Activated naive CD8-positive, alpha-beta T cell treated with anti-CD3 and anti-CD28 coated beads, Interleukin-2, amount 50 U/mL, for 16 hours (primary cell): ENCODE measurements at places on chromosomes 6 and 20.

GRCh38 chr20:354298-354977 lies 7.5 kb downstream of the NRSN2 start:
- peak; percentile 76 for DNase-seq

GRCh38 chr6:20055916-20056315 lies 156.4 kb downstream of the MBOAT1 start:
- DNase-seq = no peak

DNA sequence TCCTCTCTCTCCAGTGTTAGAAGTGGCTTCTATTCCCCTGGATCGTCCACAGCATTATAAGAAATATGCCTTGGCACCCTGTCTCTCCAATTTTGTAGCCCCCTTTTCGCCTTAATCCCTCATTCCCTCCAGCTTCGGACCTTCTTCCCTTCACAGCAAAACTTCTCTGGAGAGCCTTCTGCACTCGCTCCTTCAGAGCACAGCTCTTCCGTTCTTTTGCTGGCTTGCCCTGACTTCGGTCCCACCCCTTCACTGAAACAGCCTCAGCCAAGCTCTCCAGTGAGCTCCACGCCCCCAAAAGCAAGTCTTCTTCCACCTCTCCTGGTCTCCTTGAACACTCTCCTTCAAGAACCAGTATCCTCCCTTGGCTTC lies 134.7 kb upstream of the RNF24 start:
- DNase-seq = no peak

DNA sequence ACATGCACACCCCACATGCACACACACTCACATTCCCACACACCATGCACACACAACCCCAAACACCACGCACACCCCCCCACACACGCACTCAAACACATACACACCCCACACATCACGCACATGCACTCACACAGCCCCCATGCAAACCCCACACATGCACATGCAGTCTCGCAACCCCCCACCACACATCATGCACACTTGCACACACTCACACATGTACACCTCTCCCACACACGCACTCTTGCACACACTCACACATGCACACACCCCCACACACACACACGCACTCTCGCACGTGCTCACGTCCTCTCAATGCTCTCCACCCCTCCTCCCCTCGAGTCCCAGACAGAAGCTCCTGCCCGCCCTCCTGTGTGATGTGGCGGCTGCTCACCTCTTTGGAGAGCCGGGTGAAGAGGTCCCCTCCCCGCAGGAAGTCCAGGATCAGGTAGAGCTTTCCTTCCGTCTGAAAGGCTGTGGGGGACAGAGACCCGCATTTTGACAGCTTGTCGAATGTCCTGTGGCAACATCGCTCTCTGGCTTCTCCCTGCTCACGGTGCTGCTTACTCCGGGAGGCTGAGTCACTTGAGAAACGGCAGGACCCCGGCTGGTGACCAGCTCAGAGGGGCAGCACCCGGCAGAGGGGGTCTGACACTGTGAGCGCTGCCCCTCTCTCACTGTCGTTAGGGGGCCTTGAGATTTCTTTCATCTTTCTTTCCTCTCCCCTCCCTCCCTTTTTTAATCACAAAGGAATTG lies 78.5 kb downstream of the RAMACL start:
- no peak for DNase-seq

- no peak for DNase-seq
These were observed 340.4 kb downstream of the SYNE1 start for GRCh38 chr6:152296648-152297376.

DNA sequence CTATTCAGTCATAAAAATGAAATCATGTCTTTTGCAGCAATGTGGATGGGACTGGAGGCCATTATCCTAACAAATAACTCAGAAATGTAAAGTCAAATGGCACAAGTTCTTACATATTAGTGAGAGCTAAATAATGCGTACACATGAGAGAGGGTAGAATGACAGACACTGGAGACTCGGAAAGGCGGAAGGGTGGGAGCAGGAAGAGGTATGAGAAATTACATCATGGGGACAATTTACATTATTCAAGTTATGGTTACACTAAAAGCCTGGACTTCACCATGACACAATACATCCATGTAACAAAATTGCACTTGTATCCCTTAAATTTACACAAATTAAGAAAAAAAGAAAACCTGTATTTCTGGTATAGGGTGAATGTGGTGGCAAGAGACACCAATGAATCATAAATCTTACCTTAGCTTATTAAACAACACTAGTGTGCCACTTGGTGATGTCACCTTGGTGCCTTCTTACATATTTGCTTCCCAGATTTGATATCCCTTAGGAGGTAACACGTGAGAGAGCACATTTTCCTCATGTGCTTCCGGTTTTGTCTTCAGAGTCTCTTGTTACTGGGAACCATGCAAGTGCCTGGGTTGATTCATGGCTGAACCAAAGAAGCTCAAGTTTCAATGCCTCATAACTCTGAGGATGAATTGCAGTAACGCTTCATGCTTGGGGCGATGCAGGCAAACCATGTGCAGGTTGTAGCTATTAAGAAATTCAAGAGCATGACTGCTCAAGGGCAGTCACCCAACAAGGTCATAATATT lies 84.6 kb downstream of the DCDC2 start:
- no peak for DNase-seq

DNA sequence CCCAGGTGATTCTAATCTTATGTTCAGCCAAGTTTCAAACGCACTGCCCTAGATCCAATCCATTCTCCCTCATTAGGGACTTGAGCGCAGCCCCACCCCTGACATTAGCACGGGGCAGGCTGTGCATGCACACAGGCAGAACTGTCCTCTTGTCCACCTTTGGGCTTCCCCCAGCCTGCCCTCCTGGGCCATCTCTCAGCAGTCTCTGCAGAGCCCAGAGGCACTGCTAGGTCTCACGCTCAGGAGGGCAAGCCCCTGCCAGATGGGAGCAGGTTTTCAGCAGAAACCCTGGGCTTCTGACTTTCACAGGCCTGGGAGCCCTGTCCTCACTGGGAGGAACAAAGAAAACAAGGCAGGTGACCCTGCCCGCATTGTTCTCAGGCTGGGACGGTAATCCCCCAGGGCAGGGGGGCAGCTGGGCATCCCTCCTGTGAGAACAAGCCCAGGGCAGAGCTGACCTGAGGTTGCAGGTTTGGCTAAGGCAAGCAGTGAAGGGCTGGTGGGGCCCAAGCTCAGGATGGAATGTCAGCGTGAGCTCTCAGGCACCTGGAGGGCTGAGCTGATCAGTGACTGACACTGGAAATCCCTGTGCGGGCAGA lies 24.5 kb downstream of the KCNK5 start:
- DNase-seq = no peak

DNA sequence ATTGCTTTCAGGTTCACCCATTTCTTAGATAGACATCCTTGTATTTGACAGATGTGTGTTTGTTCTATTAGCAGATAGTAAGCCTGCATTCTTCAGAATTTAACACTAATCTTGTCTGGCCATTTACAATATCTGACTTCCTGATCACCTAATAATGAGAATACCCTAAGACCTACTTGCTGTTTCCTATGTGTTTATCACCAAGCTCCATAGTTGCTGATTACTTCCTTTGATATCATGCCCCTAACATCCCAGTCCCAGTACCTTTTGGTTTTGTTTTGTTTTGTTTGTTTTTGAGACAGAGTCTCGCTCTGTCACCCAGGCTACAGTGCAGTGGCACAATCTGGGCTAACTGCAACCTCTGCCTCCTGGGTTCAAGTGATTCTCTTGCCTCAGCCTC lies 143.6 kb upstream of the DST start:
- DNase-seq = no peak

- no peak for DNase-seq
These were observed 179.3 kb upstream of the DTNBP1 start for GRCh38 chr6:15841937-15842726.

DNA sequence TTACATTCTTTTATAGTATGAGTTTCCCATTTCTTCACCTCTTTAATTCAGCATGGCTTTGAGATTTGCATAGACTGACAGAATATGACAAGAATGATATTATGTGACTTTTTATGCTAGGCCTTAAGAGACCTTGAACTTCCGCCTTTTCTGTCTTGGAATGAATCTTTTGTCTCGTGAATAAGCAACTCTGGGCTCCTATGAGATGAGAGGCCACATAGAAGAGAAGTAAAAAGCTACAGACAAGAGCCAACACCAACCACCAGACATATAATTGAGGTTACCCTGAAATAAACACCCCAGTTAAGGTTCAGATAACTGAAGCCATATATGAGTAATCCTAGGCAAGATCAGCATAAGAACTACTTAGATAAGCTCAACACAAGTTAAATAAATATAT lies 600.8 kb downstream of the MEI4 start:
- DNase-seq = no peak

DNA sequence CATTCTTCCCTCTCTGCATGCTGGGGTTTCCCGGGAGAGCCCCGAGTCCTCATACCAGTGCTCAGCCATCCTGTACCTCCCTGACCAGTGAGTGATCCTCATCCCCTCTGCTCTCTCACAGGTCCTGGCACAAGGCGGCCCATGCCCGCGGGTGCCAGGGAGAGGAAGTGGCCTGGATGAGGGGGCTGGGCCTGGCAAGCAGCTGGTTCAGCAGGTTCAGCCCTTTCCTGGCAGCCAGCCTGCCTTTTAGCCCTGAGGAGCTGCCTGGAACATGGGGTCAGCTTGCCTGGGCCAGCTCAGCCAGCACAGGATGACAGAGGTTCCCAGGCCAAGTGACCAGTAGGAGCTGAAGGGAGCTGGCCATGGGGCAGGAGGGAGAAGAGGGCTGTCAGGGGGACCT lies 10.9 kb downstream of the MOCS1 start:
- DNase-seq = no peak

DNA sequence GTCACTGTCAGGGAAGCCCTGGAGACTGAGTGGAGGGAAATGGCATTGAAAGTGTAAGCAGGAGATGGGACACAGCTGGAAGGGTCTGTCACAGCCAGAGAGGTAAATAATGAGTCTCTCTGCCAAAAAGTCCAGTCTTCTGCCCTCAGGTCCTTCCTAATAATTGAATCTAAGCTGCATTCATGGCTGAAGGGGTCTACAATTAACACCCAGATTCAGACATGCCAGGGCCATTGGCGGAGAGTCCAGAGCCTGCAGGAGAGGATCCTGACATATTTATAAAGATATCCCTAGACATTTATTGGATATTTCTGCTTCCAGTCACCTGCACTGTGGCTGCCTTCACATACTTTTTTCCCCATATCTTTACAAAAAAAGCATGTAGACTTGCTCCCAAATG lies 89.0 kb downstream of the LRFN2 start:
- DNase-seq = no peak

DNA sequence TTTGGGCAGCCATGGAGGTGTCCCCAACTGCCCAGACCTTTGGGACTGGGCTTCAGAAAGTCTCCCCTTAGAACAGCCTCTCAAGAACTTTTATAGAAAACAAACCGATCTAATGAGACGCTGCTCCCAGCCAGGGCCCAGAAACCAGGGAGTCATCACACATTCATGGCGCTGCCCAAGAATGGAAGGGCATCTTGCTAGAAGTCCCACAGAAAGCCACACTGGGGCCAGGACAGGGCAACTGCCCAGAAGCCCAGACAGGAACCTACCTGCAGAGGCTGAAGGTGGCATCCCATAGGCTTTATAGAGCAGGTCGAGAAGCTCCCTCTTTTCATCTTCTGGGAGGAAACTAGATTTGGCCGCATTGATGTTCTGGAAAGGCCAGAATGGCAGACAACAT lies 31.5 kb downstream of the ADA start:
- no peak for DNase-seq

GRCh38 chr6:999552-999951 lies 306.6 kb upstream of the EXOC2 start:
- no peak for DNase-seq

DNA sequence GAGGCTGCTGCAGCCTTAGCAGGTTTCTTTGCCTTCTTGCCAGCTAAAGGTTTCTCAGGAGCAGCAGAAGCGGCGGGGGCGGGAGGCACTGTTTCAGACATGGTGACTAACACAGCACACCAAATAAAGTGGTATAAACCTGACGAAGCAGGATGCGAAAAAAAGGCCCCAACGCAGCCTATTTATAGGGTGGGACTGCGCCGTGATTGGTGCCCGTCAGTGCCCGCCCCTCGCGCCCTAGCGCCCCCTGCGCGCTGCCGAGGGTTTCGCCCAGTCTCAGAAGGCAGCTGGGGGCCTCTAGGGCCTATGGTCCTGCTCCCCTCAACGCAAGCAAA lies 55.0 kb downstream of the TRIM38 start:
- peak; percentile 62 for DNase-seq

- DNase-seq = no peak
These were observed 57.4 kb downstream of the STMND1 start for GRCh38 chr6:17159240-17159639.

GRCh38 chr6:54801669-54802068 lies 44.9 kb upstream of the FAM83B start:
- no peak for DNase-seq

GRCh38 chr20:50294164-50295088 lies 103.8 kb downstream of the CEBPB start:
- no peak for DNase-seq

DNA sequence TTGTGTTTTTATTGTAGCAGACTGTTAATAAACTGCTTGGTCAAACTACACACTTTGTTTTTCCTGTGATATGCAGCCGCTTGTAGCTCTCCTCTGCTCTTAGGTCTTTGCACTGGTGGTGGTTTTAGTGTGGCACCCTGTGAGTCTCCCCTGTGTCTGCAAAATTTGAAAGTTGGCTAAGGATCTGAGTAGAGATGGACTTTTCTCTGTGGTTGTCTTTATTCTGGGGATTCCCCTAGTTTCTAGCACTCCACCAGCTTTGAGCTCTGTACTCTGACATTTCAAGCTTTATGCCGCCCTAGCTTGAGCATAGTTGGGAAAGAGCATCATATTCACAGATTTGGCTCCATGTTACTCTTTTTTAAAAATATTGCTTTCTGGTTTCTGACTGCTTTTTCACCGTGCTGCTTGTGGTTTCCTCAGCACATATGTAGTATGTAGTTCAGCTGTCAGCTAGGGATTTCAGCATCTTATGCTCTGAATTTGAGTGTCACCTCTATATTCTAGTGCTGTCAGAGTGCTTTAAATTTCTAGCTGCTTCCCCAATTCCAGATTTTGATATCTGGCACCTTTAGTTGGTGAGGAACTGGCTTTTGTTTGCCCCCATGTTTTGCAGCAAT lies 25.4 kb downstream of the CDYL start:
- no peak for DNase-seq

GRCh38 chr6:127992144-127992543 lies 91.3 kb upstream of the THEMIS start:
- no peak for DNase-seq

GRCh38 chr6:55594442-55594841 lies 15.4 kb upstream of the HMGCLL1 start:
- no peak for DNase-seq

- no peak for DNase-seq
These were observed 615.7 kb upstream of the ARID1B start for GRCh38 chr6:156161471-156161870.

GRCh38 chr6:45706319-45706718 lies 309.3 kb downstream of the CLIC5 start:
- DNase-seq = no peak
